NCI-H2081 treated with DMSO at 0.1 percent for 48 hours (cell line): ENCODE measurements at places on chromosomes 1 and 21.

- no peak for DNase-seq
These were observed 1.3 kb downstream of the LRRC38 start for GRCh38 chr1:13512472-13512871.

- no peak for DNase-seq
These were observed 2.0 kb downstream of the COL18A1 start for GRCh38 chr21:45406801-45407628.

- peak; percentile 9 for DNase-seq
These were observed 19.3 kb downstream of the C1orf52 start for GRCh38 chr1:85240174-85240601.

DNA sequence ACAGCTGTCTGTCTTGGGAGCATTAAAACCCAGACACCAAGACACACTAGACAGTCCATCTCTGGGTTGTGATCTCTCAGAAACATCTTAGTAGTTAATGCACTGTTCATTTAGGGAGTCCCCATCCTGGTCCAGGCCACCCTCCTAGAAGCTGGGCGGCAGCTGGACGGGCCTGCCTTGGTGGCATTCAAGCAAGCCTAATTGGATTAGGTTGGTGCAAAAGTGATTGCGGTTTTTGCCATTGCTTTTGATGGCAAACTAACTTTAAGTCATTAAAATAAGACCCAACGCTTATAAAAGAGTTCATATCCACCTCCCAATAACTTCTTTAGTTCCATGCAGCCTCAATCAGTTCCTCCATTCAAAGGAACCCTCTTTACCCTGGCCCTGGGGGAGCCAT, 21.7 kb downstream of the ATP5PO start:
- DNase-seq, result no peak

GRCh38 chr1:244002721-244003120, 48.4 kb upstream of the ZBTB18 start:
- DNase-seq, result no peak

- no peak for DNase-seq
These were observed 255.4 kb downstream of the KCNH1 start for GRCh38 chr1:210878564-210878963.

- no peak for DNase-seq
These were observed 74.3 kb upstream of the RAB4A start for GRCh38 chr1:229196404-229197264.

GRCh38 chr1:209569455-209570207, 13.9 kb upstream of the CAMK1G start:
- peak; percentile 39 for DNase-seq

DNA sequence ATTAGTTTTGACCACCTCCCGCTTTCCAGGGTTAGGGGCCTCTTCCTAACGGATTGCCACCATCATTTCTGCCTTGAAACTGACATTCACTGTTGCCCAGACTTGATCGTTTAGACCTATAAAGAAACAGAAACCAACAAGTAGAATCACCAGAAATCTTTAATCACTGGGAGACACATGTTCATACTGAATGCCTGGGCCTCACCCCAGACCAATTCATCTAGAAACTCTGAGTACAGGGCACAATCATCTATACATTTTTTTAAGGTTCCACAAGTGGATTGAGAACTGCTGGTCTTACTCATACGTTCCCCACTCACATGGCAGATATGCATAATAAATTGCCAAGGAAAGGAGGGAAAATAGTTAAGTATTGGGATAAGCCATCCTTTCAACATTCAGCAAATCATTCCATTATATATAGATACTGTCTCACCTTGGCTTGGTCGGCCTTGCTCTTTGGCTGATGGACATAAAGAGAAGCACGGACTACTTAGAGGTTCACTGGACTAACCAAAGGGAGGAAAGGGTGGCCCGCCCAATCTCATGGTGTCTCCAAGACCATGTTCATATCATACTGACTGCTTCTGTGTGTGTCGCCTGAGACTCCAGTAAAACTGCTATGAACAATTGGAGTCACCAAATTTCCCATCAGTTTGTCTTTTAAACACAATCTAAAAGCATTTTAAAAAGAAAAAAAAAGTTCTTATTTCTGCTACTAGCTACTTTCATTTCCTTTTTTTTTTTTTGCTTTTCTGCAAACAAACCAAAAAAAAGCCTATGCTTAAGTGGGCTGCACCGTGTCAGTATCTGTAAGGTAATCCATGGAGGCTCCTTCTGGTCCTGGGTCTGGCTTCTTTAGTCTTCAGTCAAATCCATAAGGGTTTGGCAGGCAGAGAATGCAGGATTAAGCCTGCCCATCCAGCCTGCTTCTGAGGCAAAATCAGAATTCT, 9.4 kb upstream of the TARBP1 start:
- DNase-seq, result no peak

- DNase-seq, result no peak
These were observed 75.2 kb upstream of the TEKT2 start for GRCh38 chr1:36008546-36009197.

- no peak for DNase-seq
These were observed 3.2 kb downstream of the IL23R start for GRCh38 chr1:67169496-67169895.

- no peak for DNase-seq
These were observed 136.1 kb upstream of the HOOK1 start for GRCh38 chr1:59678493-59679228.

DNA sequence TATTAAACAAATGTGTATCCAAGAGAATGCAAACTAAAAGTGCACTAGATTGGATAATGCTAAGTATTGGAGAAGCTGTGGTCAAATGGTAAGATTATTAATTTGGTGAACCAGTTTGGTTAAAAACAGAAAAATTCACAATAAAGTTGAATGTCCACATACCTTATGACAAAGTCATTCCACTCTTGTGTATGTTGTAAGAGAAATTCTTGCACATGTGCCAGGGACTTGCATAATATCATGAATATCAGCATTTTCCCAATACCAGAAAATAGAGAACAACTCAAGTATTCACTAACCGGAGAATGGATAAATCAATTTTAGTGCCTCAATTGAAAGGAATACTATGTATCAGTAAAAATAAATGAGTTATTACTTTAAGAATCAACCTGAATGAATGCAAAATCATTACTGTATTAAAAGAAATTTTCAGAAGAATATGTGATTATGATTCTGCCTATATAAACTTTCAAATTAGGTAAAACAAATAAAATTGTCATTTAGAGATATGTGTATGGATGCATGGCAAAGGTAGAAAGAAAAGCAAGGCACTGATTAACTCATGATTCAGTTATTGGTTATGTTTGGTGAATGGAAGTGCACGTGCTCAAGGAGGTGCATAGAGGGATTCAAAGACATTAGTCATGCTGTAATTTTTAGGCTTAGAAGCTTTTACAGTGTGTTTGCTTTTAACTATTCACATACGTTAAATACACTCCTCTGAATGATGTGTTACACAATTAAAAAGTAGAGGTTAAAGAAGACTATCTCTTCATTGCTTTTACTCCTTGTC, 217.4 kb upstream of the KCNK2 start:
- no peak for DNase-seq

- DNase-seq, result no peak
These were observed 30.1 kb upstream of the PLEKHG5 start for GRCh38 chr1:6521536-6521935.

GRCh38 chr1:92964316-92964715, 3.1 kb upstream of the DIPK1A start:
- no peak for DNase-seq

GRCh38 chr1:51048670-51049069, 53.4 kb upstream of the C1orf185 start:
- DNase-seq, result no peak
